ENCODE measurements at places on chromosomes 1 and 21. TPM values are rescaled to one million over a fixed set of nuclear protein-coding genes. Genes with fewer than 3 reads are reported as not detected.

HOOK1 gene
- 9.2 TPM for total RNA-seq

HSPB7 gene
- not detected for total RNA-seq

SLC25A33 gene
- 6.0 TPM for total RNA-seq

LCE1E gene
- 0.24 TPM for total RNA-seq

MMP23B gene
- 0.64 TPM for total RNA-seq

COL18A1 gene
- 72.8 TPM for total RNA-seq

LMO4 gene
- total RNA-seq = 65.2 TPM

JAM2 gene
- not detected for total RNA-seq

SPRR3 gene
- 51.4 TPM for total RNA-seq

S100A7 gene
- not detected for total RNA-seq

LCE3D gene
- not detected for total RNA-seq

PHGDH gene
- total RNA-seq = 136 TPM

LEMD1 gene
- total RNA-seq = 10.4 TPM

PAX7 gene
- not detected for total RNA-seq

LCE2C gene
- not detected for total RNA-seq

RCSD1 gene
- under 0.01 TPM for total RNA-seq

USH2A gene
- total RNA-seq = not detected

PRKAA2 gene
- 3.4 TPM for total RNA-seq

TMPRSS3 gene
- not detected for total RNA-seq

KCNT2 gene
- total RNA-seq = 0.21 TPM

HPDL gene
- 1.9 TPM for total RNA-seq

Data from tracheal epithelial cell (primary cell).